ENCODE measurements at places on chromosomes 13 and 19.
A peak's percentile ranks its signal among the peaks of the same experiment; 100 is the strongest.

- DNase-seq = no peak
Measured at GRCh38 chr19:53555352-53555751, 17.4 kb downstream of the ZNF331 start.

DNA sequence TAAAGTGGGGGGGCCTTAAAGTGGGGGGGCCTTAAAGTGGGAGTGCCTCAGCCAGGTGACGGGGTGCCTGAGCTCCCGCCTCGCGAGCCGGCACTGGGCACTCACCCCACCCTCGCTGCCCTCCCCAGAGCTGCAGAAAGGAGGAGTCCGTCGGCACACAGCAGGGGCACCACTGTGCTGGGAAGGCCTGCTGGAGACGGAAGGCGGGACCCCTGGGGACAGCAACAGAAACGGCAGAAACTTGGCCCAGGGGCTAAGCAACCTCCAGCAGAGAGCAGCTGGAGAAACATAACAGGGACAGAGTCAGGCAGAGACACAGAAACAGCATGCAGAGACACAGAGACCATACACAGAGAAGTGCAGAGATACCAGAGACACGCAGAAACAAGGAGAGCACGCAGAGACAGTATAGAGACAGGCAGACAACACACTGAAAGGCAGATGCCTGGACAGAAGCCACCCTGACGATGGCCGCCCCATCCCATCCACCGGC, 7.9 kb downstream of the CFD start:
- DNase-seq = no peak

GRCh38 chr13:101767131-101767530, 314.7 kb downstream of the ITGBL1 start:
- DNase-seq = no peak

GRCh38 chr19:15280915-15281683, 48.9 kb upstream of the EPHX3 start:
- peak; percentile 79 for DNase-seq

GRCh38 chr19:45402298-45403061, 2.4 kb downstream of the PPP1R13L start:
- peak; percentile 53 for DNase-seq

- DNase-seq = no peak
Measured at GRCh38 chr19:16589917-16590316, 17.7 kb upstream of the SLC35E1 start.

DNA sequence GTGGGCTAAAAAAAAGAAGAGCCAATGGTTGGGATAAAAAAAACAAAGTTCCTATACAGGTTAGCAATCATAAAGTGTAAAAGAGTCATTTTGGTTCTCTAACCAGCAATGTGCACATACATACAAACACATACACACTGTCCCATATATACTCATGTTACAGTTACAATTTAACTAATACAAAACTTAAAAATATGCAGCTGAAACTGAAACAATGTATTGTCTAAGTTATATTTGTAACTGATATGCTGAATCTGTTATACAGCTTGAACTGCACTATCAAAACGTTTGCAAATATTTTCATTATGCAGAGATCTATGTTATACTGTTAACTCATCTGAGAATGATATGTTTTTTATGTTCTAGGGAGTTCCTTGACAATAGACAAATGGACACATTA, 173.7 kb downstream of the KLF12 start:
- no peak for DNase-seq

DNA sequence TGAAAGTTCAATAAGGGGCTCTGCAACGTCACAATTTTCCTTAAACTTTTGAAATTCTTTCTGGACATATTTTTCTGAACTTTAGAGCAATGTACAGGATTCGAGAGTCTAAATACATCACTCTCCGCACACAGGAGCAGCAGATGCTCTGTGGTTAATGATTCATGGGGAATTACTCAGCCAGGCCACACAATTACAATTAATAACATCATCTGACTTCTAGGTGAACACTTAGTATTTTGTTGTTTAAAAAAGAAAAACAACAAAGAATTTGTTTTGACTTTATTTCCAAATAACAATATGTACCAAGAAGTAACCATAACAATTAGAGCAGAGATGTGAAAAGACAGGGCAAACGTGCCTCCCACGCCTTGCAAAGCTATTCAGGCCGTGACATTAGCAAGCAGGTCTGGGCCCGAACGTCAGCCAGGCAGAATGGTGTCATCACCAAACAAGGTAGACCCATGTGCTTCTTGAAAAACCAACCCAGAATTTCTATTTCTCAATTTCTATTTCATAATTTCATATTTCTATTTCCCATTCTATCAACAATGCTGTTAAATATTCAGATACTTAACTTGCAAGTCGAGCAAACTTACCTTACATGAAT, 236.3 kb downstream of the COL4A1 start:
- peak; percentile 53 for DNase-seq

- DNase-seq = no peak
Measured at GRCh38 chr13:28485996-28486543, 8.9 kb downstream of the FLT1 start.

DNA sequence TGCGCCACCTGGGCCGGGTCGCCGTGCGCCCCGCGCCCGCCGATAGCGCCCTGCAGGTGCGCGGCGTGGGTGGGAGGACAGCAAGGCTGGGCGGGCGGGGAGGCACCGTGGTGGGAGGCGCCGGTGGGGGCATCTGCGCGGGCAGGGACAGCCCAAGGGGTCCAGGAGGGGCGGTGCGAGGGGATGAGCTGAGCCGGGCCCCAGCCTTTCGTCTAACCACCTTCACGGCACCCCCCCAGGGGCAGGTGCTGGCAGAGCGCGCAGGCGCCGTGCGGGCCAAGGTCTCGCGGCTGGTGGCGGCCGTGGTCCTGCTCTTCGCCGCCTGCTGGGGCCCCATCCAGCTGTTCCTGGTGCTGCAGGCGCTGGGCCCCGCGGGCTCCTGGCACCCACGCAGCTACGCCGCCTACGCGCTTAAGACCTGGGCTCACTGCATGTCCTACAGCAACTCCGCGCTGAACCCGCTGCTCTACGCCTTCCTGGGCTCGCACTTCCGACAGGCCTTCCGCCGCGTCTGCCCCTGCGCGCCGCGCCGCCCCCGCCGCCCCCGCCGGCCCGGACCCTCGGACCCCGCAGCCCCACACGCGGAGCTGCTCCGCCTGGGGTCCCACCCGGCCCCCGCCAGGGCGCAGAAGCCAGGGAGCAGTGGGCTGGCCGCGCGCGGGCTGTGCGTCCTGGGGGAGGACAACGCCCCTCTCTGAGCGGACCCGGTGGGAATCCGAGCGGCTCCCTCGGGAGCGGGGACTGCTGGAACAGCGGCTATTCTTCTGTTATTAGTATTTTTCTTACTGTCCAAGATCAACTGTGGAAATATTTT, 3.1 kb downstream of the KISS1R start:
- peak; percentile 25 for DNase-seq

GRCh38 chr19:41895745-41896580, 13.0 kb downstream of the ARHGEF1 start:
- no peak for DNase-seq

DNA sequence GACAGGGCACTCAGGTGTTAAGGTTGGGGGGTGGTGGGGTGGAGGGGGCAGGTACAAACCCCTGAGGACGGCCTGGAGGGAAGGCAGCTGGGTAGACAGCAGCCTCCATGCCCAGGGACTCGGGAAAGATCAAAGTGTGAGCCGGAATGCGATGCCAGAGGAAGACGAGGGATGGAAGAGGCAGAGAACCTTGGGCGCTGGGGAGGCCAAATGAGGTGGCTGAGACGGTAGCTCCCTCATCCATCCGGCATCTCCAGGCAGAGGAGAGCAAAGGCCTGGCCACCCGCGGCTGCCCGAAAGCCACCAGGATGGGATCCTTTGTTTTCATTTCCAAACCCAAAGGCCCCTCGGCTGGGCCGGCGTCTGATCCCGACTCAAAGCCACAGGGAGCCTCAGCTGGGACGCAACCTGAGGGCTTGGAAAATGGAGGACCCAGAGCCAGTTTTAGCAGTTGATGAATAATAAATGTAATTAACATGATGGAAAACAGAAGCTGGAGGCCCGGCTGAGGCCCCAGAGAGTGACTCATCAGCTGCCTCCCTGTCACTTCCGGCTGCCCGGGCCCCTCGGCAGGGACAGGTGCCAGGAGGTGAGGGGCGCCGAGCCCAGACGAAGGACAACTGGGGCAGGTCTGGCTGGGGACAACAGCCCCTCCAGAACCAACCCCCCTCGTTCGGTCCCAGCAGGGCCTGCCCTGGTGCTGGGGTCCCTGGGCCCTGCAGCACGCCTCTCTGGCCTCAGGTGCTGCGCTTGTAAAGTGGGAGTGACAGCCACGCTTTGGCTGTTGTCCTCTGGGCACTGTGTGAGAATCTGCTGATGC, 61.6 kb downstream of the CEBPG start:
- no peak for DNase-seq

DNA sequence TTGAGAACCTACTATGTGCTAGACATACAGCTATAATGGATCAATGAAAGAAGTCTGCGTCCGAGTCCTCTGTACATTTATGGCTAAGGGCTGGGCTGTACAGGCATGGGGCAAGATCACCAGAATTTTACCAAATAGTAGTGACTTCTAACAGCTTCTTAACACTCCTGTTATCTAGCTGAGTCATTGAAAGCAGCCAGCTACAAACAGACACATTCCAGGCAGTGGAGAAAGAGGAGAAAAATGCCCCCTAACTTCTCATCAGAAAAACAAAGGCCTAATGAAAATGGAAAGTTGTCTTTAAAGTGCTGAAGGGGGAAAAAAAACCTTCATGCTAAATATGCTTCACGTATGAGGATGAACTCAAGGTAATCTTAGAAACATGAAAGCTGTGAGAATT, 14.3 kb upstream of the ZNF667 start:
- no peak for DNase-seq

GRCh38 chr13:102693250-102693649, 1.6 kb downstream of the METTL21C start:
- no peak for DNase-seq

- DNase-seq = peak; percentile 91
Measured at GRCh38 chr19:44093931-44094765, at the start of gene ZNF224. ZNF224 (plus strand) TSS chr19:44094361; CDS start chr19:44097874, 3,513 bp downstream.

DNA sequence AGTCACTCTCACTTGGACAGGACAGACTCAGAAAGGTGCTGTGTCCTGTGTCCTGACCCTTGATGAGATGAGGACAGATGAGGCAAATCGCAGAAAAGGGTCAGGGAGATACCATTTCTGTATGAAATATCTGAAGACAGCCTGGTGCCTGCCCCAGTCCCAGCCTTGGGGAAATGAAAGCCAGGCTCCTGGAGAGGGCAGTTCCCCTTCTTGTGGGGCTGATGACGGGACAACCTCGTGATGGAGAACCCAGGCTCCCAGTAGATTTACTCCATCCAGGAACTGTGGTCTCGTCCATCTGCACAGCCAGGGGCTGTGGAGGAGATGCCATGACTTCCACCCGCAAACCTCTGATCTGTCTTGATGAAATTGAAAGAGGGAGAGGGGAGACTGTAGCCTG, 13.8 kb downstream of the LILRB1 start:
- DNase-seq = no peak

All from kidney tubule cell (primary cell).